Activated CD8-positive, alpha-beta memory T cell treated with anti-CD3 and anti-CD28 coated beads for 1 hour (primary cell): ENCODE measurements at places on chromosomes 7 and 10.

- no peak for DNase-seq
These were observed 315.6 kb downstream of the GRM8 start for GRCh38 chr7:126937171-126937570.

DNA sequence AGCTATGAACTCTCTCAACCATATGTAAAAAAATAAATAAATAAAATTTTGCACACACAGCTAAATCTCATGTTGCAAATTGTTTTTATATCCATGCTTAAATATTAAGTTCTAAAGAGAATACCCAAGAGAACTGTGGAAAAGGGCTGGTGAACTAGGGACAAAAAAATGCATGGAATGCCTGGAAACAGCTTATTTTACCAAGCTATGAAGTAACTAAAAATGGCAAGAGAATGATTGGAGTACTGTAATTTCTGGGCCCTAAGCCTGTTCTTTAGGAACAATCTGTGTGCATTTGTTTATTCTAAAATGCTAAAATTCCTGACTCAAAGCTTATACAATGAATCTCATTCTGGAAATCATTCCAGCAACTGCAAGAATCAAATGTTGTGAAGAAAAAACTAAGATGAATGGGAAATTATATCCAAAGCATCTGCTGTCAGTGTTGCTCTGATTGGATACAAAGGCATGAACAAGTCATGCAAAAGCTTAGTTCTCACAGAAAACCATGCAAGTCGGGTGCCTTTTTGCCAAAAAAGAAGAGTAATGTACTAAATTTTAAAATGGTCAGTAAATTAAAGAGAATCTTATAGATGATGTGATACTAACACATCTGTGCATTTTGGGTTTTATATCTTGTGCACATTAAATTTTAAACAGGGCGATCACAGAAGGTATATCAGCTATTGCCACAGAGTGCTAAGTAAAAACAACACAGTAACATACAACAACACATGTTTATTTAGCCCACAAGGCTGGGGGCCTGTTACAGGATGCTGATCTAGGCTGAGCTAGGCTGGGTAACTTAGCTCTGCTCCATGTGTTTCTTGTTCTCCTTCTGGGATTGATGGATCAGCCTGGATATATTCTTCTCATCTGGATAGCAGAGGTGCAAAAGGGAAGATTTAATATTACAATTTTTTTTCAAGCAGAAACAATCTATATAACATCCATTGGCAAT lies 453.5 kb upstream of the SEMA3A start:
- DNase-seq, result no peak

DNA sequence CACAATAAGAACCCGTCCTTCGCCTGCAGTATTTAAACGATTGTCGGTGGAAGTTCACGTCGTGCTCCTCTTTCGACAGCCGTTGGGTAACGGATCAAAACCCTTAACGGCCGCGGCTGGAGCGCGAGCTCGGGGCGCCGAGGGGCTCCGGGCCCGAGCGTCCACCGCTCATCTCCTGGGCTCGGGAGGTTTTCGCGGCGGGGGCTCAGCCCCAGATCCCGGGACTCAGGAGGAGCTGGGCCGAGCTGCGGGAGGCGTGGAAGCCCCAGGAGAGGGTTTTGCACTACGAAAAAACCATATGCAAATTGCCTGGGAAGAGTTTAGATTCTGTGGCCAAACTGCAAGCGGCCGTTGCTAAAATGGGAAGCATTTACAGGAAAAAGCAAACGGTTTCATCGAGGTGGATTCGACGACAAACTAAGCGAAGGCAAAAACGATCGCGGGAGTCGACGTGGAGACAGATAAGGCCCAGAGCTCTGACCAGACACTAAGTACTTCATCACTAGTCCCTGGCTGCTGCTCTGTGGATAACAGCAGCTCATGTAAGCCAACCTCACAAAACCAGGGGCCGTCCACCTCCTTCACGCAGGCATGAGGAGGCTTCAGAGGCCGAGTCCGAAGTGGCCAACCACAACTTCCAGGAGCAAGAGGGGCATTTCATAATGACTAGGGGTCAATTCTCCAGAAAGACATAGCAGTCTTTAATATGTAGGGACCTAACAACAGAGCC lies 129.7 kb downstream of the MARCHF5 start:
- no peak for DNase-seq

GRCh38 chr7:82675396-82675795 lies 231.8 kb upstream of the CACNA2D1 start:
- DNase-seq, result no peak

GRCh38 chr10:110455446-110455845 lies 42.3 kb upstream of the DUSP5 start:
- no peak for DNase-seq

DNA sequence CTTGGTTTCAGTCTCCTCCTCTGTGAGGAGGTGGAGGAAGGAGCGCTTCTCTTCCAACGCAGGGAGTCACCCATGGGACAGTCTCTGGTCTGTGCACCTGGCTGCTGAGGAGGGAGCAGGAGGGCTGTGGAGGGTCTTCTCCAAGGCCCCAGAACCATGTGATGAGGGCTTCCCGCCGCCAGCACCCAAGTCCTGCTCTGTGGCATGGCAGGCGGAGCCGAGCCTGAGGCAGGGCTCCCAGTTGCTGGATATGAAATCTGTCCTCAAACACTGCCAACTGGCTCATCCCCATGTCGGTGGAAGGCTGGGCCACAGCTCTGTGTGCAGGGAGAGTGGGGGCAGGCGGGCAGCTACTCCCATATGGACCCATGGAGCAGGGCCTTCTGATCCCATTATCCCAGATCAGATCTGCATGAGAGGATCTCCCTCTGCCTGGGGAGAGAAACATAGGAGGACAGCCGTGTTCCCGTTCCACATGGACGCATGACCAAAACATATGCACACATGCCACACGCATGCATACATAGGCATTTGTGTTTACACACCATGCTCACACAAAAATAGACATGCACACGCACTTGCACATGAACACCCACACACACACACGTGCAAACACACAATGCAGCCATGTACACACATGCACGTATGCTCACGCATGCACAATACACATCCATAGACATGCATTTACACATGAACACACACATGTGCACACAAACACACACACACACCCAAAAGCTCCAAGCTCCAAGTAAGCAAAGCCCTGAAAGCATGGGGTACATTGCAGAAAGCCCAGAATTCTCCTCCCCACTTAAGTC lies 38.8 kb upstream of the EN2 start:
- no peak for DNase-seq

DNA sequence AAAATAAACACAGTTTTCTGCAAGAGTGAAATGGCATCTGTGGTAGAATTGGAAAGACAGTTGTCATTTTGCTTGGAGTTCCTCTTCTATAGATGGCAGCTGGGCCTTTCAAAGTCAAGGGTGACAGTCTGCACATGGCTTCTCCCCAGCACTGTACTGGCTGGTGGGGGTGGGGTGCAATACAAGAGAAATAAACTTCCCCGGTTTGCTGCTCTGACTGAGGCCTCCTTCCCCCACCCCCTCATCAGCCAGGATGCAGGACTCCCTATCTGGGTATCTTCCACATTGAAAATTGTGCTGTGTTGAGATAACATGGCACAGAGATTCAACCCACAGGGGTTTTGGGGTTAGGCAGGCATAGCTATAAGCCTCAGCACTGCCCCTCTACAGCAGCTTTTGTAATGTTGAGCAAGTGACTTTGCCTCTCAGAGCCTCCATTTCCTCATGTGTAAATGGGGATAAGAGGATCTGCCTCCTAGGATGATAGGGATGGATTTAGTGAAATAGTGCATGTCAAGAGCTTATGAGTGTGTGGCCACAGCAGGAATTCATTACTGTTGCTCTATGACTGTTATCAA lies 85.8 kb upstream of the WDR11 start:
- DNase-seq, result no peak

- DNase-seq, result no peak
These were observed 38.4 kb downstream of the RHOBTB1 start for GRCh38 chr10:60905580-60905979.

DNA sequence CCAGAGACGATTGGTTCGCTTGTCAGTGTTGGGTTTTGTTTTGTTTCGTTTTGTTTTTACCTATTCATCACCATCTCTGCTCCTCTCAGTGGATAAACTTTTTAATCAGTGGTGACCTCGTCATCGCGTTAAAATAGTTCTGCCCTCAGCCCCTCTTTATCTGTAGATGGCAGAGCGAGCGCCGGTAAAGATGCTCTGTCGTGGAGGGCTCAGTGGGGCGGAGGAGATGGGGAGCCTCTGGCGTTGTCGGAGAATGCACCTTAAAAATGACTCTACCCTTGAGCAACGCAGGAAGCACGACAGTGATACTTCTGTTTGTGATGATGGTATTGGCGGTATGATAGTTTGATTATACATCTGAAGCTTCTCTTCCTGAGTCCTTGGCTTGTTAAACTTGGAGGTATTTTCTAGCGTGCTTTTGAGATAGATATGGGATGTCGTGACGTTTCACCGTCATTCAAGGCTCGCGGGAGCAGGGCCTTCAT lies 554 bp downstream of the CSGALNACT2 start:
- DNase-seq, result peak; percentile 27

DNA sequence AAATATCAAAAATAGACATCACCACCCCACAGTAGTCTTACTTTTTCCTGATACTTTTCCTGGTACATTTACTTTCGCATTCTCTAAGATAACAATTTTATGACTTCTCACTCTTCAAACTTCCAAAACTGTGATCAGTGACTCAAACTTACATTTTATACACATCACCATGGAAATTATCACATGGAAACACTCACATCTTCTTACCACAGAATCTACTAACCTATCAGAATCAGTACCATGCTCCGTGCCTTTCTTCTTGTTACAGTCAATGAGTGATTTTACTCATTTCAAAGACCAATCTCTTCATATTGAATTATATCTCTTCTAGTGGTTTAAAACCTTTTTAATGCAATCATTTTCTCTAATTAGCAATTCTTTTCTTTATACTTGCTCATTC lies 120.3 kb downstream of the PTEN start:
- no peak for DNase-seq

DNA sequence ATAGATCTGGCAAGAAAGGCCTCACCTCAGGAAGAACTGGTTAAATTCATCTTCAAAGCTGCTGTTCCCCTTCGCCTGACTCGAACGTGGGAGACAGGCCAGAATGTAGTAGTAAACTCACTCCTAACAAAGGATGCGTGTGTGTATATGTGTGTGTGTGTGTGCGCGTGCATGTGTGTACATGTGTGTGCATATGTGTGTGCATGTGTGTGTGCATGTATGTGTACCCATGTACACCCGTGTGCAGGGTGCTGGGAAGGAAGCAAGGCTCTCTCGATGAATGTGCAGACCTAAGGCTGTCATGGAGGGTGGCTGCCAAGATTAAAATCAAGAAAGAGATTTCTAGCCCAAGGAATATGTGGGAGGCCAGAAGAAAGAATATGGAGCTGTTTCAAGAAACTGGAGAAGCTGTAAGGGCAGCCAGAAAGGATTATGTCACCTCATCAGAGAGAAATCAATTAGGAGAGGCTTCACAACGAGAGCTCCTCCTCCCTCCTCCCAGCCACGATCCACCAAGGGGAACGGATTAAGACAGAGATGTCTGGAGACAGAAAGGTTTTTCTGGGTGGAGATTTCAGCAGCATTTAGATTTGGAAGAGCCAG lies 34.0 kb upstream of the LBX1 start:
- DNase-seq, result no peak

- no peak for DNase-seq
These were observed 40.6 kb upstream of the AGBL3 start for GRCh38 chr7:134945691-134946090.

DNA sequence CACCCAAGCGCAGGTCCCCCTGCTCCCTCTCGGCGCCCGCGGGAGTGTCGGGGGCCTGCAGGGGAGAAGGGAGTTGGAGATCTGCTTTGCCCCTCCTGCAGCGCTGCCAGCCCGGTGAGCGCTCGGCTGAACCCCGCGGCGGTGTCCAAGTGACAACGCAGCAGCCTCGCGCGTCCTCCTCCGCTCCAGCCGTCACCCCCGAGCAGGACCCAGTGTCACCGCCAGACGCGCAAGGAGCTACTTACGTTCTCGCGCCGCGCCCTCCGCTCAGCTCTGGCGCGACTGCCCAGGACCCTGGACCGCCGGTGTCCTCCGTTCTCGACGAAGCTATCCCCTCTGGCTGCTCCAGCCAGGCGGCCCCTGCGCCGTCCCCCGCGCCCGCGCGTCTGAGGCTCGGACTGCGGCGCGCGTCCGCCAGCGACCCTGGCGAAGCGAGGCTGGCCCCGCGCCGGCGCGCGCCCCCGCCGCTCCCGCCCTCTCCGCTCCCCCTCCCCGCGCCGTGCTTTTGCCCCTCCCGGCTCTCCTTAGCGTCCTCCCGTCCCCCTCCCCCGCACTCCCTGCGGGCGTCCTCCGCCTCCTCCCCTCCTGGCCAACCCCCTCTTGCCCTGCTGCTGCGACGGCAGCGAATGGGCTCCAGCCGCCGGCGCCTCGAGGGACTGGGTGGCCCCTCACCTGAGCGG lies at the start of gene NRCAM:
Gene NRCAM, minus strand, starts transcription at position 439 of the 680 bp plus-strand sequence. CDS start 216,372 bp downstream, outside the sequence.
- no peak for DNase-seq

GRCh38 chr7:101166648-101166908 lies 1.2 kb upstream of the VGF start:
- no peak for DNase-seq

- no peak for DNase-seq
These were observed 39.5 kb downstream of the RSU1 start for GRCh38 chr10:16777473-16778370.

GRCh38 chr7:130982160-130982638 lies 248.2 kb upstream of the KLF14 start:
- no peak for DNase-seq

- no peak for DNase-seq
These were observed at the start of gene CRTAC1 for GRCh38 chr10:98030093-98030821. Gene CRTAC1 (minus strand): TSS chr10:98030621. CDS start chr10:98030472, 149 bp downstream.

- no peak for DNase-seq
These were observed 9.2 kb downstream of the GJD4 start for GRCh38 chr10:35614312-35614711.

DNA sequence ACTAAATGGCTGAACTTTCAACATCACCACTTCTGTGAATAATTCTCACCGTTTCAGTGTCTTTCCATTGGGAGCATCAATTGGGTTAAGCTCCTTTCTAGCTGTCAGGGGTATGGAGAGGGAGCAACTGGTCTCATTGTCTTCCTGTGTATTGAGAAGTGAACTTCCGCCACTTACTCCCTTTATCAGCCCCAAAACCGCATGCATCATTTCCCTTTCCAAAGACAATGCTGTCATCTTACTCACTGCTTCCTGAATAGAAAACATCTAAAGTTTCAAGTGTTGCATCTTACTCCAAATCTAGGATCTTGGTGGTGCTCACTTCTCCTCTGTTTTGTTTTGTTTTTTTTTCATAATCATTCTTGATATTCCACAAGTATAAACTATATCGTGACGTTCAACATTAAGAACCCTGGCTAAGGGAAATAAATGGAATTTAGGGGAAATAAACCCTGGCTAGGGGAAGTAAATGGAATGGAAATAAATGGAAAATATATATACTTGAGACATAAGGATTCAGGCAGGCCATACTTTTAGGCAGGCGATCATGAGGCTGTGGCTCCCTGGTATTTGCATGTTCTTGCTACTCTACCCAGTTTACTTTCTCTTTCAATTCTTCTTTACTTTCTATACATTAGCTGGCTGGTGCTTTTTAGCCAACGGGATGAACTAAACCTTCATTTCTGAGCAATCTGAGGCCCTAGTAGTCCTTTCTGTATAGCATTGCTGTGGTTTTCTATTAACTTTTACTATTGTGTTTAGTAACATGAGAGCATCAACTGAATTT lies 371.9 kb downstream of the BMPER start:
- no peak for DNase-seq
